ENCODE measurements at places on chromosomes 4 and X.

DNA sequence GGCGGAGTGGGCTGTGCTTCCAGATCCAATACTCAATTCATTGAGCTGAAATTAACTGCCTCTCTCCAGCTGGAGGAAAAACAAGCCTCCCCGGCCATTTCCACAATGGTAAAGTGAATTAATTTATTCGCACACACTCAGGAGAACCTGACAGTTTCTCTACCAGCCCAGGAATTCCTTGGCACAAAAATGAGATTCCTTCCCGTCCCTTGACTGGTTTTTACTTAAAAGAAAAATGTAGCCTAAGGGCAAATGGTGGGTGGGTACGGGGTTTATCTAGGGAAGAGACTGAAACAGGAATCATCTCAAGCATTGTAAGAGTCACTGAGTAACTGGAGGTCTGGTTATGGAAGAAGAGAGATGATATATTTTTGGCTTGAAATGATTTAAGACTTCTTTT, 102.7 kb downstream of the VCX3A start:
- no peak for DNase-seq

- no peak for DNase-seq
Observed at GRCh38 chrX:153641627-153642026, 5.4 kb upstream of the DUSP9 start.

DNA sequence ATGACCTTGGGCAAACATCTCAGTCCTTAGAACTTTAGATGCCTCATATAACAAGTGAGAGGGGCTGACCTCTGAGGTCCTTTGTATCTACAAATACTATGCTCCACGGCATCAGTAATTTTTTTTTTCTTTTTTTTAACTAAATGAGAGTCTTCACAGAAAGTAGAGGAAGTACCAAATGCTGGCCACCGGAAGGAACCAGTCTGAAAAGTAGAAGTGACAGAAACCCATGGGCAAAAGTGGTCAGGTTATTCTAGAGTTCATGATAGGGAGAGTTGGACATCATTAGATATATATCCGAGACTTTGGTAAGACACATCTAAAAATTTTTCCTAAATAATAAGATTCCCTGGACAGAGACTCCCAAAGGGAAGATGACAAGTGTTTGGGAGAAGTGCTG, 53.7 kb downstream of the COQ2 start:
- no peak for DNase-seq

GRCh38 chrX:115192244-115192700, 3.1 kb downstream of the RBMXL3 start:
- DNase-seq = no peak

DNA sequence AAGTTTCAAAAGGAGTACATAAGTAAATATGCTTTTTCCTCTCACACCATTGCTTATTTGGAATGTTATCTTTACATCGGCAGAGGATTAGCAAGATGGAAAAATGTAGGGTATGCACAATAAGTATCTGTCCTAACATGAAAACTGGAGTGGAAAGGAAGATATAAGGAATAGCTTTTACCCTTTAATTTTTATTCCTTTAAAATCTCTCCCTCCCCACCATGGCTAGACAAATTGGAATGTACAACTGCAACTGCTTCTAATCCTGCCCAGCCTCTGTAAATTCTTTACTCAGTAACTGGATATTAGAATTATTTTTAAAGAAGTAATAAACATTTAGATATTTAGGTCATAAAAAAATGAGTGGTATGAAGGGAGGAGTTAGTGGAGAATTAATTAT, 171.5 kb downstream of the PCDH18 start:
- no peak for DNase-seq

DNA sequence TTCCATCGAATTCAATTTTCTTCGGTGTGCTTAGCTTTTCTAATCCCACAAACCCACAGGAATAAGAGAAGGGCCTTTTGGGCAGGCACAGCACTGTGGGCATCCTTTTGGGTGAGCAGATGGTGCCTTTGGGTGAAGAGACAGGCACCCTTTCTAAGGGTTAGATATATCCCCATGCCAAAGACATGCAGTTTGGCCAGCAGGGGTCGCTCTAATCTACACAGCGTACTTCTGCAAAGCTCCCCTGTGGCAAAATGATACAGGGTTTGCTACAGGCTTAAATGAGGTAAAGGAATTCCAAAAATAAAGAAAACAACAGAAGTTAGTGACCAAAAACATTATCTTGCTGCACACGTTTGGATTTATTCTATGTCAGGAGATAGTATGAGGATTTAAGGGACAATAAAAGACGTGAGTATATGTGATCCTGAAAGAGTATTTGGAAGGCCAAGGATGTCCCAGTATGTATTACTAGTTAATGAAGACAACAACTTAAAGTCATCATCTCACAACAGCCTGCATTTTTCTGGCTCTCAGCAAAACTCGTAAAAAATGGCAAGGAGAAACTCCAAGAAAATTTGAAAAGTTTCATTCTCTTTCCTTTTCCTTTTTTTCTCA, 49.5 kb downstream of the PHEX start:
- peak; percentile 13 for DNase-seq

GRCh38 chrX:143500751-143501150, 16.5 kb downstream of the SPANXN3 start:
- no peak for DNase-seq

DNA sequence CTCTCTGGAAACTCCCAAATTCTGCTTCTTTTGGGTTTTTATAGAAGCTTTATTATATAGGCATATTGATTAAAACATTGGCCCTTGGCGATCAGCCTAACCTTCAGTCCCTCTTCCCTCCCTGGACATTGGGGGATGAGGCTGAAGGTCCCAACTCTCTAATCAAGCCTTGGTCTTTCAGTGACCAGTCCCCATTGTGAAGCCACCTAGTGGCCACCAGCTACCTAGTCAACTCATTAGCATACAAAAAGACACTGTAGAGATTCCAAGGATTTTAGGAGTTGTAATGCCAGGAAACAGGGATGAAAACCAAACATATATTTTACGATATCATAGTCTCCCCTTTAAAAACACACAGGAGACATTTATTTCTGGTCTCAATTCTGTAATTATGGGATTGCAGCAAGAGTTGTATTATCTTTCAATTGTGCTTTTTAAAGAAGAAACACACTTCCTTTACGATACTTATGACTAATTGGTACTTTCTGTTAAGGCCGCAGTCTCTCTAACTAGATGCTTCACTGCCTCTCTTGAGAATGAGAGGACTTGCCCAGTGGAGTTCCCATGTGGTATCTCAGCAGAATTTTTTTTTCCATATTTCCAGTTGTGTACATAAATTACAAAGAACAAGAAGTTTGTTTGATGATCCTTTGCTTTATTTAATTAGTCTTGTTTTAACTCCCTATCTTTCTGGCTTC, 58.2 kb downstream of the WDR17 start:
- no peak for DNase-seq

- no peak for DNase-seq
Observed at GRCh38 chr4:187268940-187269339, 545.3 kb upstream of the FAT1 start.

DNA sequence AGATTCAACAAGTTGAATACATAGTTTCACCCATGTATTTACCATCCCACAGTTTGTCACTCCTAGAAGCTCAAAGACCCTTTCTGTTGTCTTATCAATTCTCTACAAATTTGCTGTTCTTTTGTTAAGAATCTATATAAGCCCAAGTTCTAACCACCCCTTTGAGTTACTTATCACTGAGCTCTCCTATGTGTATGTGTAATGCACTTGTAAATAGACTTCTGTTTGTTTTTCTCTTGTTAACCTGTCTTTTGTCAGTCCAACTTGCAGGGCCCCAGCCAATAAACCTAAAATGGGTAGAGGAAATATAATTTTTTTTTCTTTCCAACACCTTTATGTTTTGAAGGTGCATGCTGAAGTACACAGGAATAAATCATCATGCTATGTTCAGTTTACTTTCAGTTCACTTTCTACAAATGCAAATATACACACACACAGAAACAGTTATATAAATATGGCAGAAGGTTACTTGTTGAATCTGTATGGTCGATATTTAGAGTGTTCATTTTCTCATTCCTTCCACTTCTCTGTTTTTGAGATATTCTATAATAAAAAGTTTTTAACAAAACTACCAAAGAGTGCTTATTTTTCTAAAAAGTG, 22.3 kb upstream of the CLOCK start:
- DNase-seq = no peak

GRCh38 chr4:16801356-16801755, 97.1 kb downstream of the LDB2 start:
- DNase-seq = no peak

GRCh38 chrX:118654331-118654730, 73.1 kb upstream of the IL13RA1 start:
- no peak for DNase-seq

- DNase-seq = no peak
Observed at GRCh38 chr4:112894951-112895350, 154.5 kb upstream of the ANK2 start.

DNA sequence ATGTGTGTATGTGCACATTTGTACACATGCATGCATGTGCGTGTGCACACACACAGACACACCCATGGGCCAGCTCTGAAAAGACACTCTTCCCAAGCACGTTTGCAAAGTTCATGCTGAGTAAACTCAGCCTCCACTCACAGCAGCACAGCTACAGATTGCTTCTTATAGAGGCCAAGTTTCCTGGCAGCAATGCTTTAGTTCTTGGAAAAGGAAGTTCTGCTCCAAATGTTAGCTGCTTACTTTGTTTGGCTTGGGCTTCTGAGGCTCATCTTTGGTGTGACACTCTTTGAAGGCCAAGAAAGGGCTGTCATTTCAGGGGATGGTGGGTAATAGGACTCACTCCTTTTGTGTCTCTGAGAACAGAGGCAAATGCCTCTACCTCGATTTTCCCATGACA, 6.6 kb downstream of the PLP1 start:
- no peak for DNase-seq

- DNase-seq = no peak
Observed at GRCh38 chrX:153688506-153688905, 780 bp downstream of the SLC6A8 start.

DNA sequence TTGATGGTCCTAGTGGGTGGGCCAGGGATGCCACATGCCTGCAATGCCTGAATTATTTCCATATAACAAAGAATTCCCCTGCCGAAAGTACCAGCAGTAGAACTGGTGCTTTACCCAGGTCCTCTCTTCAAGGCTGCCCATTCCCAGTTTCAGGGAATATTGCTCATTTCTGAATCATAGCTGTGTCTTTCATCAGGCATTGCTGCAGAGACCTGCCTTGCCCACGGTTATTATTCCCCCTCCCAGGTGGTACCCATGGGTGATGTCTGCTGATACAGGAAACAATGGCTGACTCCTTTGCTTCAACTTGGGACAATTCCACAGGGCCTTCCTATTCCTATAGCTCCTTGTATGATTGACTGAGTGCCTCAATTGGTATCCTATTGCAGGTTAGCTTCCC, 9.7 kb upstream of the IQCM start:
- no peak for DNase-seq

DNA sequence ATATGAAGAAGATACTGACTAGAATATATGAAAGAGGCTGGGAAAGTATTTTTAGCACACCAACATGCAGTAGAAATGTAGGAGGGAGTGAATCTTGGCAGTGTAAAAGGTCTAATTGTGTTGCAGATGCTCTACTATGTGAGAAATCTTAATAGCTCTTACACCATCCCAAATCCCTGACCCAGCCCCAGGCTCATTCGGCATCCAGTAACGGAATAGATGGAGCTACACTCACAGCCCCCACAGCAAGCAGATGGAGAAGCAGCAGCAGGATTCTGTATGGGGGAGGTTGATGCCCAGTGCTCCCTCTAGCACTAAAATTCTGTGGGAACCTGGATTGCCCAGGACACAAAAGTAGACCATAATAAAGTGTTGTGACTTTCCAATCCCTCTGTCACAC, 153.2 kb upstream of the PRDX4 start:
- DNase-seq = no peak

- DNase-seq = no peak
Observed at GRCh38 chr4:5992828-5993321, 25.4 kb downstream of the C4orf50 start.

DNA sequence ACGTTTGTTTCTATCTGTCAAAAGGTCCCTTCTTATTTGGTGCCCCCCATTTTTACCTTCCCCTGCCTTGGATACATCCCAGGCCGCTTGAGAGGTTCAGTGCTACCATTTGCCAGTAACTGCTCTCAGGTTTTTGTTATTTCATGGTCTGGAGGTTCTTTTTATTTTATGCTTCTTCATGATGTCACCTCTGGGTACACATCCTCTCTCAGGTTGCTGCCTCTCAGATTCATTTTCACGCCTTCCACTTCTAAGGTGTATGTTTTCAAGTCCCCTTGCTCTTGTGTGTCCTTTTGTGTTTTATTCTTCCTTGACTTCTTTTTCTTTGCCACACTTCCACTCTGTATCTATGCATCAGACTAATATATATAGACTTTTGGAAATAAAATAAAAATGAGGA, 640.1 kb upstream of the AADAT start:
- DNase-seq = no peak

- no peak for DNase-seq
Observed at GRCh38 chr4:79756140-79756895, 316.7 kb downstream of the ANTXR2 start.

- DNase-seq = no peak
Observed at GRCh38 chrX:132333351-132333750, 114.1 kb upstream of the RAP2C start.

DNA sequence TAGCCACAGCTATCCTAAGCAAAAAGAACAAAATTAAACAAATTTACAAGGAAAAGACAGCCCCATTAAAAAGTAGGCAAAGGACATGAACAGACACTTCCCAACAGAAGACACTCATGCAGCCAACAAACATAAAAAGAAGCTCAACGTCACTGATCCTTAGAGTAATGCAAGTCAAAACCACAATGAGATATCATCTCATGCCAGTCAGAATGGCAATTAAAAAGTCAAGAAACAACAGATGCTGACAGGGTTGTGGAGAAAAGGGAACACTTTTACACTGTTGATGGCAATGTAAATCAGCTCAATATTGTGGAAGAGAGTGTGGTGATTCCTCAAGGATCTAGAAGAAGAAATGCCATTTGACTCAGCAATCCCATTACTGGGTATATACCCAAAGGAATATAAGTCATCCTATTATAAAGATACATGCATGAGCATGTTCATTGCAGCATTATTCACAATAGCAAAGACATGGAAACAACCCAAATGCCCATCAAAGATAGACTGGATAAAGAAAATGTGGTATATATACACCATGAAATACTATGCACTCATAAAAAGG, 163.0 kb upstream of the TET2 start:
- DNase-seq = no peak

DNA sequence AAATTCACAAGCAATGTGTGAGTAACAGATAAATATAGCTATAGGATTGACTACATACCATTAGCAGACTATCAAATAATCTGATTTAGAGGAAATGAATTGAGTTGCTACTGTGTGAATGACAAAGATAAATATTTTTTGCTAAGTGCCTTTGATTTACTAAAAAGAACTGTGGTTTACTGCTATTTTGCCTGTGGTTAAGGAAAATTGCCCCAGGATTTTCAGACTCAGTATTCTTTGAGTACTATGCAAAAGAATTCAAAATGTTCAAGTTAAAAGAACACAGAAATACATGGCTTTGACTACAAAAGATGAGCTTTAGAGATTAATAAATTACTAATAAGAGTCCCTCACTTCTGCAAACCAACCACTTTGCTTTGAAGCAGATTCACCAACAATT, 853.8 kb downstream of the ADGRL3 start:
- no peak for DNase-seq

- DNase-seq = no peak
Observed at GRCh38 chr4:120659616-120660170, 262.8 kb downstream of the PRDM5 start.
